ENCODE measurements at places on chromosomes 6 and 20. TPM values are rescaled to one million over a fixed set of nuclear protein-coding genes. Genes with fewer than 3 reads are reported as not detected.

KIF25 gene
- not detected for total RNA-seq

HLA-F gene
- 717 TPM for total RNA-seq

OXT gene
- total RNA-seq, result 2.6 TPM

IRAK1BP1 gene
- total RNA-seq, result 5.2 TPM

ZNF318 gene
- total RNA-seq, result 35.0 TPM

CLPSL1 gene
- total RNA-seq, result not detected

GRM4 gene
- total RNA-seq, result not detected

NPEPL1 gene
- 44.8 TPM for total RNA-seq

OR2B6 gene
- total RNA-seq, result not detected

MOXD1 gene
- 0.22 TPM for total RNA-seq

PPP1R16B gene
- 31.4 TPM for total RNA-seq

REV3L gene
- total RNA-seq, result 36.5 TPM

SYNJ2 gene
- 15.7 TPM for total RNA-seq

SMPDL3A gene
- total RNA-seq, result 0.21 TPM

EBF4 gene
- 14.3 TPM for total RNA-seq

SSTR4 gene
- not detected for total RNA-seq

TMEM170B gene
- 3.7 TPM for total RNA-seq

MYCT1 gene
- not detected for total RNA-seq

LPIN3 gene
- total RNA-seq, result 1.0 TPM

MUC22 gene
- total RNA-seq, result not detected

SLC12A5 gene
- total RNA-seq, result 1.0 TPM

SLC35D3 gene
- not detected for total RNA-seq

KIF13A gene
- total RNA-seq, result 0.49 TPM

CHMP4B gene
- total RNA-seq, result 59.5 TPM

FGD2 gene
- 7.4 TPM for total RNA-seq

NUP43 gene
- 62.0 TPM for total RNA-seq

DLL1 gene
- total RNA-seq, result 15.9 TPM

PKIG gene
- total RNA-seq, result 9.0 TPM

ACOT8 gene
- total RNA-seq, result 33.3 TPM

ZSCAN16 gene
- 13.9 TPM for total RNA-seq

TFAP2C gene
- total RNA-seq, result not detected

CYP39A1 gene
- total RNA-seq, result not detected

CST5 gene
- not detected for total RNA-seq

PMEPA1 gene
- total RNA-seq, result 14.3 TPM

HUS1B gene
- 1.6 TPM for total RNA-seq

PBX2 gene
- total RNA-seq, result 173 TPM

KCNK17 gene
- total RNA-seq, result not detected

FOXC1 gene
- not detected for total RNA-seq

LCA5 gene
- total RNA-seq, result 0.49 TPM

DNAH8 gene
- not detected for total RNA-seq

HSPA1L gene
- total RNA-seq, result 4.0 TPM

TPD52L1 gene
- total RNA-seq, result not detected

MCHR2 gene
- not detected for total RNA-seq

FAM217A gene
- total RNA-seq, result not detected

COX4I2 gene
- total RNA-seq, result not detected

OOEP gene
- total RNA-seq, result not detected

DST gene
- 1.0 TPM for total RNA-seq

PHF1 gene
- total RNA-seq, result 213 TPM
